ENCODE measurements at places on chromosomes 6 and 20.

DNA sequence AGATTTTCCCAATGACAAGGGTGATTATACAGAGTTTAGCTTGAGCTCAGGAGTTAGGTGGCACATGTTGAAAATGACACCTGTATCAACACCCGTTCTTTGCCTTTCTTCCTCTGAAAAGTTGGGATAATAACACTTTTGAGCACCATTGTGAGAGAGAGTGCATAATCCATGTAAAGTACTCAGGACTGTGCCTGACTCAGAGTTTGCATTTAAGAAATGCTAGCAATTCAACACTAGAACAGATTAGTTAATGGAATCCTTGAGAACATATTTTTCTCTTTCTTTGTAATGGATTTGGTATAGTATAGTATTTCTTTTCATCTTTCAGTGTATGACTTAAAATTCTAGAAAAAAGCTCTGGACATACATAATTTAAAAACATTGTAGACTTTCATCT is 449.2 kb downstream of the GJA1 start:
- no peak for DNase-seq

- DNase-seq, result no peak
Observed at GRCh38 chr6:147627411-147627810, 118.9 kb downstream of the SAMD5 start.

GRCh38 chr20:10674684-10675449 is 1.1 kb upstream of the JAG1 start:
- peak; percentile 44 for DNase-seq

DNA sequence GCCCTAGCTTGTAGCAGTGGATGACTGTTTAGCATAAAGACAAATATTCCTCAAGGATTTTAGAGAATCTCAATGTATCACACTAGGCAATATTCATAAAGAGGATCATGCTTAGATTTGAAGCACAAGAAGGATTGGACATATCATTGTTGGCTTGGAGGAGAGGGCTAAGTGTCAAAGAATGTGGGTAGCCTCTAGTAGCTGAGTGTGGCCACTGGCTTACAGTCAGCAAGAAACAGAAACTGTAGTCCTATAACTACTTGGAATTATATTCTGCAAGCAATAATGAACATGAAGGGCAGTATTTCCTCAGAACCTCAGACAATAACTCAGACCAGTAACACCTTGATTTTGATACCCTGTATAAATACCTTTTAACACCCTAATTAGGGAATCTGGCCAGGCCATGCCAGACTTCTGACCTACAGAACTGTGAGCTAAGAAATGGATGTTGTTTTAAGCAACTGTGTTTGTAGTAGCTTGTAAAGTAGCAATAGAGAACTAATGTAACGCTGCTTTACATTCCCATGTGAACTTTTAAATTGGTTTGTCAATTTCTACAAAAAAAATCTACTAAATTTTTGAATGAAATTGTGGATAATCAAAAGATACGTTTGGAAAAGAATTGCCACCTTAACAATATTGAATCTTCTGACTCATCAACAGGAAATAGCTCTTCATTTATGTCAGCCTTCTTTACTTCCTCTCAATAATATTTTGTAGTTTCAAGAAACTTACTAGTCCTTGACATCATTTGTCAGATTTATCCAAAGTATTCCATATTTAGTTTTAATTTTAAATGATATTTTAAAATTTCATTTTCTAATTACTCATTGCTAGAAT is 65.2 kb upstream of the RSPO3 start:
- DNase-seq, result no peak

DNA sequence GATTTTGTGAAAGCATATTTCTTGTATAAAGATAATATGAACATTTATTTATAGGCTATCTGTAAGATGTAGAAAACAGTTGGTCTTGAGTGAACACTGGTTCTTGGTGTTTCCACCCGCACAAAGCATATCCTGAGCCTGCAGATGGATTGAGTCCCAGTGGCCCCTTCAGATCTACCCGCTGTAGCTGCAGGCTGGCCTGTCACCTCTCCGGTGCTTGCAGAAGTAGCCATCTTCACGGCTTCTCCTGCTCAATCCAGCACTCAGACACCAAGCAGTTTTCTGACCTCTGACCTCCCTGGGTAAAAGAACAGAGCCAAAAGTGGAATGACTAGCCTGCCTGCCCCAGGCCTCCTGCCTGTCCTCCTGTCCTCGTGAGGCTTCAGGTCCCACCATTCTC is 22.7 kb downstream of the LYRM2 start:
- no peak for DNase-seq
